RKO (cell line): ENCODE measurements at places on chromosomes 16 and 17.

GRCh38 chr17:1834380-1835149 is 4.8 kb downstream of the RPA1 start:
- no peak for DNase-seq

DNA sequence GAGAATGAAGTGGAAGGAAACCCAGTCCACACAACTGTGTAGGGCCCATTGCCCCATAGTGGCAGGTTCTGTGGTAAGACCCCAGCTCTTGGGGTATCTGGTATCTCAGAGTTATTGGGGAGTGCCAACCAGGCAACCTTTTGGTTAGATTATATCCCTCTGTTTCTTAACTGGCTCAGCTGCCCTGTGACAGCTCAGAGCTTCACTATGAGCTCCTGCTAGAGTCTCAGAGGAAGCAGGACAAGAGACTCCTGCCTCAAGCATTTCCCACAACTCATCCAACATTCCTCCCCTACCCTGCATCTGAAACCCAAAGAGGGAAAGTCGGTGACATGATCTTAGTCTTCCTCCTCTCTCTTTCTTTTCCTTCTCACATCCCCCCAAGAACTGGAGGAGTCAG is 292.3 kb downstream of the SHISA9 start:
- DNase-seq: no peak

GRCh38 chr17:57447990-57448758 is 191.9 kb downstream of the MSI2 start:
- DNase-seq: no peak

DNA sequence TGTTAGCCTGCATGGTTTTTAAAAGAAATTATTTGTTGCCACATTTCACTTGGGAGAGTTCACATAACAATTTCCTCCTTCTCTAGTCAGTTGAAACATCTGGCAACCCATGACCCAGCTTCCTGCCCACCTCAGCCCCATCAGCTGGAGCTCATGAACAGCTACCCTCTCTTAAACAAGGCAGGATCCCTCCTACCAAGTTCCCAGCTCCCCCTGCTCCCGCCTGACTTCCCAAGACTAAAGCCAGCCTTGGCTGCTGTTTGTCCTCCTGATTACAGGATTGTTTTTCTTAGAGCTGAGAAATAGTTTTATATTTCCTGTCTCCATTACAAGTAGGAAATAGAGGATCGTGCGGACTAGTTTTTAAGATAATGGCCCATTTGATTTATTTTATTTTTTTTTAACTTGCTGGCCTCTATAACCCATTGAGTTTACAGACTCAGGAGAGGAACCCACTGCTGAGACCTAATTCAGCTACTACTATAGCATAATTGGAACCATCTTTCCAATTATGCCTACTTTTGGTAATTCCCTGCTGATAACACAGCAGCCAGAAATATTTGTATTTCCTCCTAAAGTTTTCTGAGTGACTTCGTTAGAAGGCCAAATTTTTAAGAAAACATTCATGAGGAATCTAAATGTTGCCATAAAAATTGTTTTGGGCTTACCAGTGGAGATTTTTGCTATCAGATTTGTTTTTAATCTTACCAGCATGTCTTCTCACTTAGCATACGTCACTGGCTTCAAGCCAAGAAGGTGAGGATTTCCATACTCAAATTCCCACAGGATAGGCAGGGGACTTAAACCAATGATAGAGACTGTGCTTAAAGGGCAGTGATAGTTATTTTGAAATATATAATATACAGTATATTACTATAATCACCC is 90.0 kb downstream of the ELAC2 start:
- DNase-seq: no peak

GRCh38 chr17:65809366-65809765 is 247.9 kb upstream of the AXIN2 start:
- no peak for DNase-seq

GRCh38 chr17:82490512-82491195 is 28.9 kb upstream of the FOXK2 start:
- no peak for DNase-seq

- no peak for DNase-seq
These were observed at the start of gene EFNB3 for GRCh38 chr17:7704601-7705268. EFNB3 (plus strand) TSS chr17:7705202; CDS start chr17:7705599, 397 bp downstream.

DNA sequence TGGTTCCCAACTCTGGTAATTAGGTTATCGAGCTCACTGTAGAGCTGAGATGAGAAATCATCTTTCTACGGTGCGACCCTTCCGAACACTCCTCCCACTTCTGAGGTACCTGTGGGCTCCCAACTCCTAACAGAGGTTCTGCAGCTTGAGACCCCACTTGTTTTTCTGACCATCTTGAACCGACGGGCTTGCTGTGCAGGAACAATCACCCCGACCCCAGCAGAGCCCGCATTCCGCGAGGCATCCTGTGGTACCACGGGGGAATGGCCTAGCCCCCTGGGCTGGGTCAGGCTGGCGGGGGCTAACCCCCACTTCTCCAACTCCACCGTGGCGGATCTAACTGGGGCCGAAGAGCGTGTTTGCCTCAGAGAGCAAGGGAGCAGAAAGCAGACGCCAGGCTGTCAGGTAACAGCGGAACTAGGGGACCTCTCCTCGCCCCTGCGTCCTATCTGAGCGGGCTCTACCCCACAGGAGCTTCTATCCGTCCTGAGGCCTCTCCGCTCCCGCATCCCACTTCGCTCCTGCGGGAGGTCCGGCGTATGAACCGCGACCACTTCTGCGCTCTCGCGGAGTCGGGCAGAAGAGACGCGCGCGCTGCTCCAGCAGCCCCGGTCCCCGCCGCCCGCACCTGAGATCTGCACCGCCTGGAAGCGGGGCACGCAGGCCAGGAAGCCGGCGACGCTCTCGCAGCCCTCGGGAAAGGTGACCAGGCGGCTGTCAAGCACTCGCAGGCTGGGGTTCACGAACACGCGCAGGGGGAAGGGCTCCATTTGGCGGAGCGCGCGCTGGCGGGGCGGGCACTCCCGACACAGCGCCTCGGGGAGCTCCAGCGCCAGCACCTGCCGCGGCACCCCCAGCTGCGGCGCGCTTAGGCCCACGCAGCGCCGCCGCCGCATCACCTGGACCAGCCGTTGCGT is 761 bp downstream of the PDF start:
- DNase-seq: peak; percentile 39

DNA sequence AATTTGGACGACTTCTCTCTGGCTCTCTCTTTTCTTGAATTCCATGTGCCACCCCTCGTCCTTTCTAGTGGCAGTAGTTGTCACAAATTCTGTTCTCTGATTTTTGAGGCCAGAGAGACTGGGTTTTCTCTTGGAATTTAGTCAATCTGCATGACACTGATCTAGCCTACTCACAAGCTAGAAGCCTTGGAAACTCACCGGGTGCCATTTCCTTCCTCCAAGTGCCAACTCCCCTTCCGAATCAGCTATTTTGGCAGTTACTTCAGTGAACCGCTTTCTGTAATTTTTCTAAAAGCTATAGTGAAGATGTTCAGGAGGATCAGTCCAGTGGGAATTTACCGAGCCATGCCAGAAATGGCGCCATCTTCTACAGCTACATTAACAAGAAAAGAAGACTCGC is 228.9 kb downstream of the PMP22 start:
- DNase-seq: no peak

DNA sequence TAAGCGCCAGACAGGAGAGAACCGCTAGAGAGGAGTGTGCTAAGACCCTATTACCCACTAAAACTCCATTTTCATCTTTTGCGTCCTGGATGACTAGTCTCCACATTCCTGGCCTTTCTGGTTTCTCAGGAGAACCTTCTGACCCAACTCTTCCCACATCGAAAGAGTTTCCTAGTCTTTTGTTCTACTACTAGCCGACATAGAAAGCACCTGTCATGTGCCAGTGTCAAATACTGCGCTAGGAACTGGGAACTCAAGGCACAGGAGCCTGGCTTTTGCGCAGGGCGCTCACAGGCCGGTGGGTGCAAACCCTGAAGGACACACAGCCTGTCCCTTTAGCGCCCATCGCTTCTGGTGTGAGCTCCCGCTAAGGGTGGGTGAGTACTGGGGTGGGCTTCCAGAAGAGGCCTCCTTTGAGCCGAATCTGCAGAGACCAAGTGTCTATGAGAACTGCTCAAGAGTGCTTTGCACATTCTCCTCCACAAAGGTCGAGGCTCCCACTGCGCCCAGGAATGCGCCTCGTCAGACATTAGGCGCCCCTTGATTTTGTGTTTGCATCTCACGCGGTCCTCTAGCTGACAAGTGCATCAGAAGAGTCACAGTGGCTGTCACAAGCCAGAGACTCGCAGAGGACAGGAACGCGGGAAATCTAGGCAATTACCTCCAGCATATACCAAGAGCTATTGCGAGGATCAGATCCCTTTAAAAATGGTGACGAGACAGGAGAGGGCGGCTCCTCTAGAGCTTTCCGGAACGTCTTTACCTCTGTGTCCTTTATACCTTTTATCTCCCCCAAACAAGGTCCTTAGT is 2.0 kb upstream of the PSMB3 start:
- peak; percentile 73 for DNase-seq

- no peak for DNase-seq
These were observed 10.9 kb downstream of the CACNB1 start for GRCh38 chr17:39186481-39187002.

DNA sequence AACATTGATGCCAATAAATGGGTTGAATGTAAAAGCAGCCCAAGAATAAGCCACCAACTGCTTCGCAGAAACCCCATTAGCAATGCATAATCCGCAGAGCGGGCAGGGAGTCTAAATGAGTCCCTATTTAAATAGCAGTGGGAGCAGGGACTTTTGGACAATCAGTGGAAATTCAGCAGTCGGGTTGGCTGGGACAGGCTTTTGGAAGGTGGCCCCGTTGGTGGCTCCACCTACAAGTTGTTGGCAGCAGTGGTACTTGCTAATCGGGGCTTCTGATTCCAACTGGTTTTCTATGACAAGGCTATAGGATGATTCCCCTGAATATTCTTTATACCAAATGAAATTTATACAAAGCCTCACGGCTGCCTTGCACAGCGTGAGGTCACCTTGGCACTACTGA is 86.3 kb downstream of the WDR59 start:
- no peak for DNase-seq

GRCh38 chr17:13337864-13338371 is 263.8 kb downstream of the HS3ST3A1 start:
- DNase-seq: peak; percentile 61

GRCh38 chr17:40425741-40426140 is 8.0 kb upstream of the TOP2A start:
- no peak for DNase-seq

DNA sequence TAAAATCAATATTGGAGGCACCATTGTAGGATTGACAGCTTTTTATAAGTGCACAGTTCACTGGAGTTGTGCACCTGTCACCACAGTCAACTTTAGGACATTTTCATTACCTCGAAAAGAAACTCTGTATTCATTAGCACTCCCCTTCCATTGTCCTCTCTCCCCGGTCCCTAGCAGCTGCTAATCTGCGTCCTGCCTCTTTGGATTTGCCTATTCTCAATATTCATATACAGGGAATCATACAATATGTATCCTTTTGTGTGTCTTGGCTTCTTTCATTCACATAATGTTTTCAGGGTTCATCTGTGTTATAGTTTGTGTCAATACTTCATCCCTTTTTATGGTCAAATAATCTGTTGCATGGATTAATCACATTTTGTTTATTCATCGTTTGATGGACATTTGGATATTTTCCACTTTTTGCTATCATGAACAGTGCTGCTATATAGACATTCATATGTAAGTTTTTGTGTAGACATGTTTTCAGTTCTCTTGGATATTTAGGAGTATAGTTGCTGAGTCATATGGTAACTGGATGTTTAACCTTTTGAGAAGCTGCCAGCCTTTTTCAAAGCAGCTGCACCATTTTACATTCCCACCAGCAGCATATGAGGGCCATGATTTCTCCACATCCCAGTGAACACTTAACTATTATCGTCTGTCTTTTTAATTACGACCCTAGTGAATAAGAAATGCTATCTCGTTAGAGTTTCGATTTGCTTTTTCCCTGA is 9.8 kb downstream of the DNAJA3 start:
- no peak for DNase-seq

DNA sequence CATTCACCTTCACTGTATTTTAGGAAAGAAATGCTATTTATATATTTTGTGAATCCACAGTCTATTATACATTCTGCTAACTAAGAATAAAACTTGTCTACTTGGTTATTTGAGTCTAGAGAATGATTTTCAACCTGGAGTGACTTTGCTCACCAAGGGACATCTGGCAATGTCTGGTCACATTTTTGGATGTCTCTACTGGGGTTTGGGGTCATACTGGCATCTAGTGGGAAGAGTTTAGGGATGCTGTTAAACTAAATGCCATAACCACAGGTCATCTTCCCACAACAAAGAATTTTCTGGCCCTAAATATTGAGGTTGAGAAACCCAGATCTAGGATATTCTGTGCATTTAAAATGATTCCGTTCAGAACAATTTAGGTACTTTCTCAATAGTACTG is 26.0 kb downstream of the KCNJ16 start:
- DNase-seq: no peak

GRCh38 chr16:4091240-4092012 is 24.8 kb downstream of the ADCY9 start:
- no peak for DNase-seq

- DNase-seq: no peak
These were observed 13.5 kb downstream of the ACTG1 start for GRCh38 chr17:81498953-81499600.

GRCh38 chr17:17036524-17036998 is 5.7 kb upstream of the MPRIP start:
- DNase-seq: no peak

DNA sequence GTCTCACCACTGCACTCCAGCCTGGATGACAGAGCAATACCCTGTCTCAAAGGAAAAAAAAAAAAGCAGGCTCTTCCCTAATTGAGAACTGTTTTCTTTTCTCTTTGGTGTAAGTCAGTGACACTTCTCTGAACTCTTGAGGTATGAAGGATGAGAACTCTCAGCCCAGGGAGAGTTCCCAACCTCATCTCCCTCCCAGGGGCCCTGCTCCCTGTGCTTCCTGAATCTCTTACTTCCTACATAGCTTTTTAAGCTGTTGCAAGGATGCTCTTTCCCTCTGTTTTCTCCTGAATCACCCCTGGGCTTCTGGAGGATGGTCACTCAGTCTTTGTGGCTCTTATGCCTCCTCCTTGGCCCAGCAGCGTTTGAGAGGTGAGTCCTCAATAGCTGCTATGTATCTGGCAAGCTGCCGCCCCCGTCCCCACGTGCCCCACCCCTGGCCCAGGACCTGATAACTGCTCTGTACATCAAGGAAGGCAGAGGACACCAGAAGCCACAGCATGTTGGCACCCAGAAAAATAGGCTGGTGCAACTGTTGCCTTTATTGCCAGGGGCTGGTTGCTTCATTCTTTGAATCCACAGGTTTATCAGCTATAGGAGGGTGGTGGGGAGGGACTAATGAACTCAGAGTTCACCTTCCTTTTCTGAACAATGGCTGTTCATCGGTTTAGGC is 24.0 kb downstream of the IGF2BP1 start:
- no peak for DNase-seq

- DNase-seq: peak; percentile 56
These were observed 975 bp downstream of the CHD9 start for GRCh38 chr16:53055541-53056391.
